Activated gamma-delta T cell (primary cell): ENCODE measurements at places on chromosomes 7 and 10.

- DNase-seq, result no peak
These were observed 8.2 kb downstream of the YME1L1 start for GRCh38 chr10:27145937-27146336.

DNA sequence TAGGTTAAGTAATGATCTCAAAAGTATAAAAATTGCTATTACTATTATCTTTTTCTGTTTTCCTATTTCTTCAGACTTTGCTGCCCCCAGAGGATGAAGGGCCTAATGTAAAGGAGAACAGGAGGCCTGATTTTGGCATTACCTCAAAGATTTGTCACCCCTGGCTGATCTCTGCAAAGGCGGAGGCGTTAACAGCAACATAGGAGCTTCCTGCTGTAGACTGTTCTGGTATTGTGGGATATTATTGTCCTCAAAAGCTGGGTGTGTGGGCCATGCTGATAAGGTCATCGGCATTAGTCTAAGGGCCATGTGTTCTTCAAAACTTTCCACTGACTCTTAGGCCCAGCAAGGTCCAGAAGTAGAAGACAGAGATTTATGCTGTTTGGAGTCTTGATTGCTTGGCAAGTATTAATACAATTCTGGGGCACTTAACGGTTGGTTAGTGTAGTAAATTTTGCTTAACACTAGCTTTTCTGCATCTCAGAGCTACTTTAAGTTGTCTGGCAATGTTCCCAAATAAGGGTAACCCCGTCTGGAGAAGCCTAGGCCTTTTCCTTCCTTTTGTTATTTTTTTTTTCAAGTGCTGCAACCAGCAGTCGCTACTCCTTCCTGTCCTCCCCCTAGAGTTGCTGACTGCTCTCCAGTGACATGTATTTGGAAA lies 14.0 kb upstream of the ENTPD1 start:
- no peak for DNase-seq

DNA sequence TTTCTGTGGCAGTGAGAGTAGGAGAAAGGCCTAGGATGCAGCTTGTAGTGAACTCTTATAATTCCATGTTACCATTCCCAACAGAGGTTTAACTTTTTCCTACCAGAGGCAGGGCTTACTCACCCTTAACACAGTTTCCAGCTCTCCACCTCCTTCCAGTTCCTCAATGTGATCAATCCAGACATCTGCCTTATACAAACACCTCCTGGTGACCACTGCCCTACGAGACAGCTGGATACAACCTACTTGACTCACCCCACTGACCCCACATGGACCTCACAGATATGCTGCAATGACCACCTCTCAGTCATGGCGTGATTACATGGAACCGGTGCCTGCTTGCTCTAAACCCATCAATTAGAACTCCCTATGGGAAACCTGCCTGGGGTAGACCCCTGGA lies 326.5 kb downstream of the TNS3 start:
- no peak for DNase-seq

DNA sequence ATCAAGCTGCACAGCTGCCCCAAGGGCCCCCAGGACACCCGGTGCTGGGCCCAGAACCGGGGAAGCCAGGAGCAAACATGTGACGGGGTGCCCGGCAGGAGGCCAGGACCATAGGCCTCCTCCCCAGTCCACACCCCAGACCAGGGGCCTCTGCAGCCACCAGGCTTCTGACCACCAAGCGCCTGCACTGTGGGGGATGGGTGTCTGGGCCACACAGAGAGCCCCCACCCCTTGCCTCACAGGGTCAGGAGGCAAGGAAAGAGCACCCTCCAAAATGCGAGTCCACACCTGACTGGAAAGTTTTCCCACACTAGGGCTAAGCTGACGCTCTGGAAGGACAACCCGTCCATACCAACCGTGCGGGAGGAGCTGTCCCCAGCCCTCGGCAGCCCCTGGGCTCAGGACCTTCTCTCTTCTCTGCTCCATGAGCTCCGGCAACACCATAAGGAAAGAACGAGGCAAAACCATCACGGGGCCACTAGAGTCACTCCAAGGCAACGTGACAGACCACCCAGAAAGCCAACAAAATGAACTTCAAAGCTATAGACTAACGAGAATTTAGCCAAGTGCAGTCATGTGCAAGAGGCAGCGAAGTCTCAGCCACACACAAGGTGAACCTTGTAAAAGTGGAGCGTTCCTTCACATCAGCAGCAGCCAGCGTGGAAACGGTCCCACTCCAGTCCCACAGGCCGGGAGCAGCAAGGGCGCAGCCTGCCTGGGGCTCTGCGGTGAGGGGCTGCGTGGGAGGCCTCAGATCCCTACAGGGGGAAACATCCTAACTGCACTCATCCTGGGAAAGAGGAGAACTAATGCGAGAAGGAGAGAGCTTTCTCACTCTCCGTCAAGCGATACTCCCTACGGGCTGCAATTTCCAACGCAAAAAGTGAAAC lies 5.1 kb downstream of the STK32C start:
- no peak for DNase-seq

DNA sequence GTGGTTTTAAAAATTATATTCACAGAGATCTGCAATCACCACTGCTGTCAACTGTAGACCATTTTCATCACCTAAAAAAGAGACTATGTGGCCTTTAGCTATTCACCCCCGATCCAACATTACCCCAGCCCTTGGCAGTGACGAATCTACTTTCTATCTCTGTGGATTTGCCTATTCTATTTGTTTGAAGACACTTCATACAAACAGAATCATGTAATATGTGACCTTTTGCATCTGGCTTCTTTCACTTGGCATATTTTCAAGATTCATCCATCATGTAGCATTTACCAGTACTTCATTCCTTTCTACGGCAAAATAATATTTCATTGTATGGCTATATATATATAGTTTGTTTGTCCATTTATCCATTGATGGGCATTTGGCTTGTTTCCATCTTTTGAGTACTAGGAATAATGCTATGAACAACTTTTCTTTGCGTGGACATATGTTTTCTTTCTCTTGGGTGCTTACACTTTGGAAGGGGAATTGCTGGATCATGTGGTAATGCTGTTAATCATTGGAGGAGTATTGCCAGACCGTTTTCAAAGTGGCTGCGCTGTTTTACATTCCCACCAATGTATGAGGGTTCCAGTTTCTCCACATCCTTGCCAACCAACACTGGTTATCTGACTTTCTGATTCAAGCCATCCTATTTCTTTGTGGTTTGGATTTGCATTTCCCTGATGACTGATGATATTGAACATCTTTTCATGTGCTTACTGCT lies 22.3 kb downstream of the ADAMTS14 start:
- DNase-seq, result no peak

DNA sequence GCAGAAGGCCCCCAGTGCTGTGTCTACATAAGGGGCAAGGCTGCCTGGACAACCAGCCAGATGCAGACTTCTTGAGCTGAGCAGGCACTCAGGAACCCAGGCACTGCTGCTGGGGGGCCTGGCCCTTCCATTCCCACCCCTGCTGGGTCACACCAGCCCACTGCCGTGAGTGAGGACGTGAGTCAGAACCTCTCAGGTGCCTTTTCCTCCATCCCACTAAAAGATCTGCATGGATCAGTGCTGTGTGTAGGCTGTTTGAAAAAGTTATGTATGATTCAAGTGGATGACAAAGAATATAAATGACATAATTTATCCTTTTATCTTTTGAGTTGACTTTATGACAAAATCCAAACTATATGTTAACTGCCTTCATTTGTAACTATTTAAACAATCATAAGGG lies 499.3 kb downstream of the INHBA start:
- DNase-seq, result no peak

DNA sequence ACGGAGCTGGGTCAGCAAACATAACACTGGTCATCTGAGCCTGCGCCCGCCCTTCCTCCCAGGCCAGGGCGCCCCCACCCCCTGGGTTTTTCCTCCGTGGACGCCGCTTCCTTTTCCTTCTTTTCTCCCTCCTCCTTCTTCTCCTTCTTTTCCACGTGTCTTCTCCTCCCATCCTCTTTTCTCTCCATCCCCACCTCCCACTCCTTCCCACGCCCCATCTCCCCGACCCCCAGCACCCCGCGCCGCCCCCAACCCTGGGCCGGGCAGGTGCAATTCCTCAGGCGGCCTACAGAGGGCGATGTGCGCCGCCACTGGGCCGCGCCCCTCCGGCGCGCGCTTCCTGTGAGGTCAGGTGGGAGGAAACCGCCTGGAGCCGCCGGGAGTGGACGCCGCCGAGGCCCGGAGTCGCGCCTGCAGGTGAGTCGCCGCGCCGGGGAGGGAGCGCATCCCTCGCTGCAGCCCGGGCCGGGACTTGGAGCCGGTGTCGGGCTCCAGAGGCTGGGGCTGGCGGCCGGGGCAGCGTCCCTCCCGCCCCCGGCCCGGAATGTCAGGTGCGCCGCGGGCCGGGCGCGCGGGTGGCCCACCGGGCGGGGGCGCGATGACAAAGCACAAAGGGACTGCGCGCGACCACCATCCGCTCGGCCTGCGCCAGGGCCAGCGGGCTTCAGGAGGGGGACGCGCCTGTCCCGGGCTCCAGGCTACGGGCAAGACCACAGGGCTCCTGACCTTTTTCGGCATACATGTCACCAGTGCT lies at the start of gene FAM241B:
Gene FAM241B, plus strand, starts transcription at position 351 of the 754 bp plus-strand sequence. CDS start 1,497 bp downstream, outside the sequence.
- peak; percentile 63 for DNase-seq

DNA sequence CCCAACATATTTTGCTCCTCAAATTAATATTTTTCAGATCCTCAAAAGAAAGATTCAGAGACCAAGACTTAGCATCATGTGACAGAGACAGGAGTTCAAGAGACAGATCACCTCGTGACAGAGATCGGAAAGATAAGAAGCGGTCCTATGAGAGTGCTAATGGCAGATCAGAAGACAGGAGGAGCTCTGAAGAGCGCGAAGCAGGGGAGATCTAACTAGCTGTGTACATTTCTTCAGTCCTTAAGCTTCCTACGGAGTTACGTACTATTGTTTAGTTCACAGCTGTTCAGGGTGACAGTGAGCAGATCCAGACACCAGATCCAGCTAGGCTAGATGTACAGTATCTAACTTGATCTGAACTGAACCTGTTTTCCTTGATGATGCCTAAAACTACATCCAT lies 61.3 kb downstream of the KLRG2 start:
- no peak for DNase-seq

- no peak for DNase-seq
These were observed 275.2 kb downstream of the LRRTM3 start for GRCh38 chr10:67200913-67201564.

- DNase-seq, result no peak
These were observed 1.5 kb downstream of the KMT2E start for GRCh38 chr7:105015390-105015965.

DNA sequence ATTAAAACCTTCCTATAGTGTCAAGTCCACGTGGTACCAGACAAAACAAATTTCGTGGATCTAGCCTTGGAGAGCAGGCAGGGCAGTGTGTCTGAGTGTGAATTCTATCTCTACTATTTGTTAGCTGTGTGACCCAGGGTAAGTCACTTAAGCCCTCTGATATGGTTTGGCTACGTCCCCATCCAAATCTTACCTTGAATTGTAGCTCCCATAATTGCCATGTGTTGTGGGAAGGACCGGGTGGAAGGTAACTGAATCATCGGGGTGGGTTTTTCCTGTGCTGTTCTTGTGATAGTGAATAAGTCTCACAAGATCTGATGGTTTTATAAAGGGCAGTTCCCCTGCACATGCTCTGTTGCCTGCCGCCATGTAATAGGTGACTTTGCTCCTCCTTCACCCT lies 2.8 kb upstream of the NPFFR1 start:
- DNase-seq, result no peak

GRCh38 chr7:150901160-150902035 lies 49.1 kb downstream of the AOC1 start:
- no peak for DNase-seq

DNA sequence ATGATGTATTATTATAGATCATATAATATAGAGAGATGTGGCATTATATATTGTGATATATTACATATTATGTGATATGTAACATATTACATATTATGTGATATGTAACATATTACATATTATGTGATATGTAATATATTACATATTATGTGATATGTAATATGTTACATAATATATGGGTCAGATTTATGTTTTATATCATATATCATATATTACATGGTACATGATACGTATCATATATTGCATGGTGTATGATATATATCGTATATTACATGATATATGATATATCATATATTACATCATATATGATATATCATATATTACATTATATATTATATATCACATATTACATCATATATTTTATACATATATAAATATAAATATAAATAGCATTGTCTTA lies 164.1 kb upstream of the NEBL start:
- DNase-seq, result no peak

DNA sequence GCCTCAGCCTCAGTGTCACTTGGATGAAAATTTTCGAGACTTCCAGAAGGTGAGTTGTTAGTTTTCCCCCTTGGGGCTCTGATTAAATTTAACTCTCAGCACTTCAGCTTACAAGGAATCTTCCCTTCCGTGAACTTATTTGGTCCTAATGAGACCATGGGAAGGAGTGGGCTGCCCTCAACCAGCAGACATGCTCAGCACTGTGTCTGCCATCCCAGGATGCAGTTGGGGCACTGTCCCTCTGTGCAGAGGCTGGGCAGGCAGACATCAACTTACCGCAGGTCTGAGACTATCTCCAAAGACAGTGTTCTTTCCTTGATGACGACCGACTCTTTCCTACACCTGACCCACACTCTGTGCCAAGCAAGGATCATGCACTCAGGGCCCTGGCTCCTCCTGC lies 36.7 kb downstream of the VOPP1 start:
- no peak for DNase-seq

DNA sequence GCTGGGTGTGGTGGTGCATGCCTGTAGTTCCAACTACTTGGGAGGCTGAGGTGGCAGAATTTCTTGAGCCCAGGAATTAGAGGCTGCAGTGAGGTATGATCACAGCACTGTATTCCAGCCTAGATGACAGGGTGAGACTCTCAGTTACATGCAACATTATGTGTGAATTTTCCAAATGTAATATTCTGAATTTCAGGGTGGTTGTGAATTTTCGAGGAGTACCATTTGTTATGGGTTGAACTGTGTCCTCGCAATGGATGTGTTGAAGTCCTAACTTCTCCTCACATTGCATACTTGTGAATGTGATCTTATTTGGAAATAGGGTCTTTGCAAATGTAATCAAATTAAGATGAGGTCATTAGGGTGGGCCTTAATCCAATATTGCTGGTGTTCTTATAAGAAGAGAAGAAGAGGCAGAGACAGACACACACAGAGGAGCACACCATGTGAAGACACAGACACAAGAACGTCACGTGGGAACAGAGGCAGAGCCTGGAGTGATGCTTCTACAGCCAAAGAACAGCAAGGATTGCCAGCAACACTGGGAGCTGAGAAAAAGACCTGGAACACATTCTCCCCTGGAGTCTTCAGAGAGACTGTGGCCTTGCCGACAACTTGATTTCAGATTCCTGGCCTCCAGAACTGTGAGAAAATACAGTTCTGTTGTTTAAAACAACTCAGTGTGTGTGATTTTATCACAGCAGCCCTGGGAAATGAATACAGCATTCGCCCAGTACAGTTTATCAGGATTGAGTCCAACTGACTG lies 91.9 kb downstream of the ZNF783 start:
- no peak for DNase-seq
